D341Med (cell line): ENCODE measurements at places on chromosomes 13 and 19.

DNA sequence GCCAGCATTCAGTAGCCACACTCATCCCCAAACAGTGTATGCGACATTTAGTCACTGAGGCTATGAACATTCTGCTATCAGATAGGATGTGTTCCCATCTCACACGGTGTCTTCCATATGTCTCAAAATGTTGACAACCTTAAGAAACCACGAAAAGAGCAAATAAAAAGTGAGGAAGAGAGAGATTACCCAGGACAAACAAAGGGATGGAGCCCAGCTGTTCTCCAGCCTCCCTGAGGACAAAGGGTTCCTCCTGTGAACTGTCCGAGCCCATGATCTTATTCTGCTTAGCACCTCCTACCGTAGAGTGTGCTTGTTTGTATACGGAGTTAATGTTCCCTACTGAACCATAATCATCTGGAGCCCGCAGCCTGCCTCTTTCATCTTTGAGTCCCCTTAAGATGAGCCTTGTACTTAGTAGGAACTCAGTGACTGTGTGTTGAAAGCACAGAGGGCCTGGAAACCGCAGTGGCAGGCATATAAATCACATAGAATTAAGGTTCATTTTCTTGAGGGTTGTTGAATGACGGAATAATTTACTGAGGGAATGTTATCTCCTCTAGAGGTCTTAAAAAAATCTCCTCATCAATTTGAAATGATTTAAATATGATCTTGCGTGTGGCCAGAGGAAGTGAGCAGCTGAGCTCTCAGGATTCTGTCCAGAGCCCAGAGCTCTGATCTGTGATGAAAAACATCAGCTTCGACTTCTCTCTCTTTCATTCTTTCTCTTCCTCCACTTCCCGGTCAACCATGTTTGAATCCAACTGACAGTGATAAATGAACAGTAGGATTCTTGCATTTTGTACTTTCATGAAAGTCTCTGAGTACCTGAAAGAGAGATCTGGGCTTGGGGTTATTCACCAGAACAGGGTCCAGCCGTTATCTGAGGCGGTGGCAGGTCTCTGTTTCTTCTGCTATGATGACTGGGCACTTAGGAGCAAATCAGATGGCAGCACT is 200.5 kb downstream of the KLF5 start:
- DNase-seq, result no peak

GRCh38 chr19:34471906-34472700 is 9.5 kb upstream of the WTIP start:
- DNase-seq, result no peak

- DNase-seq, result no peak
These were observed 8.1 kb upstream of the SERPINE3 start for GRCh38 chr13:51331354-51331861.

DNA sequence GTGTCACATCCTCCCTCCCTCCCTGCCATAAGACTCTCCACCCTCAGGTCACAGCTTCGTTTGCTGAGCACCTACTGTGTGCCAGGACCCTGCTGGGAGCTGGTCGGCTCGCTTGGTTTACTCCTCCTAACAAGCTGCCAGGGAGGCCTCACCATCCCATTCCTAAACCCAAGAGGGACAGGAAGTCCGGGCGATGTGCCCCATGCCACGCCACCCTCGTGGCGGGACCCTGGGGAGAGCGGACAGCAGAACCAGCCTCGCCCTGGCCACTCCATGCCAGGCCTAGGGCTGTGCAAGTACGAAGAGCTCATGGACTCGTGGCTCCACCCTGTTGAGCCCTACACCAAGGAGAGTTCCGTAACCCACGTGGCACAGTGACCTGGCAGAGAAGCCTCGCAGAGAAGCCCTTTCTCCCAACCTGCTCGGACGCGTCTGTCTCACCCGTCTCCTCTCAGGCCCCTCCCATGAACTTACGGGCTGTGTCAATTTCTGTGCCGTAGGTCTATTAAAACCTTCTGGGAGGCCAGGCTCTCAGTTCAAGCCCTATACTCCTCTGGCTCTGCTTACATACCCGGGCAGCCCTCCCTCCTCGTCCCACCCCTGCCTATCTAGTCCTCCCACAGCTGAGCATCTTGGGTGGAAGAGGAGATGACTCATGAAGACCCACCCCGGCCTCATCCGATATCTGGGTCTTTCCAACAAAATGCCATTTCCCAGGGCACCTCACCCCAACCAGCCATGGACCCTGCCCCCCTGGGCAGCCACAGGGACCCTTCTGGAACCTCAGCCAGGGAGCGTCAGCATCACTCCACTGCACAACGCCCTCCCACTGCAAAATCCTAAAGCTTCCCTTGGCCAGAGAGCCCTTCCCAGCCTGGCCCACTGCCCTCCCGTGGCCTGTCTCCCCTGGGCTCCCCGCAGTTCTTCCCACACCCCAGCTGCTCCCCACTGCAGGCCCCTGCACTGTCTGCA is 2.6 kb downstream of the UBXN6 start:
- no peak for DNase-seq

DNA sequence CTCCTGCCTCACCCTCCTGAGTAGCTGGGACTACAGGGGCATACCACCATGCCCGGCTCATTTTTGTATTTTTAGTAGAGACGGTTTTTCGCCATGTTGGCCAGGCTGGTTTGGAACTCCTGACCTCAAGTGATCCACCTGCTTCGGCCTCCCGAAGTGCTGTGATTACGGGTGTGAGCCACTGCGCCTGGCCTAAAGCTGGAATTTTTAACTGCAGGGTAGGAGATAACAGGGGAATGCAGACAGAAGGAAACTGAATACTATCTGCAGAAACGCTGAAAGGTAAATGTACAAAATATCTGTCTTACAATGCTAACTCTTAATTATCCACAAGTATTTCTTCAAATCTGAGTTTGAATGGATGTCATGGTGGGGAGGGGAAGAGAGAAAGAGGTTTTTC is 13.8 kb downstream of the TMTC4 start:
- DNase-seq, result no peak

- no peak for DNase-seq
These were observed 265.3 kb upstream of the STARD13 start for GRCh38 chr13:33550885-33551284.

- peak; percentile 51 for DNase-seq
These were observed 6.6 kb downstream of the SLITRK5 start for GRCh38 chr13:87677496-87678371.

GRCh38 chr13:106423530-106423929 is 111.9 kb downstream of the EFNB2 start:
- DNase-seq, result no peak

- no peak for DNase-seq
These were observed 7.1 kb upstream of the FUT5 start for GRCh38 chr19:5877427-5877826.

- DNase-seq, result no peak
These were observed 390.8 kb downstream of the SLITRK6 start for GRCh38 chr13:85408415-85408814.

- DNase-seq, result no peak
These were observed 481 bp downstream of the ALOX5AP start for GRCh38 chr13:30735872-30736175.

DNA sequence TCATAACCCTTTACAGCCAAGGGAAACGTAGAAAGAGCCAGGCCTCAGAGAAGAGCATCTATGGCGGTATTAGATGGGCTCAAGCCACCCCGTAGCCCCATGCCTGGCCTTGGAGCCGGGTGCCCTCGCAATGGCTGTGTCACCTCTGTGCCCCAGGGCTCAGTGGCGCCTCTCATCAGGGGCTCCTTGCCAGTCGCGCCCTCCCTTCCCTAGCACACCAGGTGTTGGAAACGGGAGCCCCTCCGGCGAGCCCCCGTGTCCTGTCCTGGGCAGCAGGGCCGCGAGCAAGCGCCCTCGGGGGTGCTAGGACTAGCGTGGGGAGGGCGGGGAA is 453 bp downstream of the ZNF256 start:
- no peak for DNase-seq

GRCh38 chr13:79904581-79904980 is 423.6 kb downstream of the NDFIP2 start:
- no peak for DNase-seq

GRCh38 chr19:51339687-51340656 is 2.0 kb downstream of the VSIG10L start:
- peak; percentile 99 for DNase-seq

GRCh38 chr19:2394442-2395292 is 32.7 kb downstream of the TIMM13 start:
- DNase-seq, result no peak

DNA sequence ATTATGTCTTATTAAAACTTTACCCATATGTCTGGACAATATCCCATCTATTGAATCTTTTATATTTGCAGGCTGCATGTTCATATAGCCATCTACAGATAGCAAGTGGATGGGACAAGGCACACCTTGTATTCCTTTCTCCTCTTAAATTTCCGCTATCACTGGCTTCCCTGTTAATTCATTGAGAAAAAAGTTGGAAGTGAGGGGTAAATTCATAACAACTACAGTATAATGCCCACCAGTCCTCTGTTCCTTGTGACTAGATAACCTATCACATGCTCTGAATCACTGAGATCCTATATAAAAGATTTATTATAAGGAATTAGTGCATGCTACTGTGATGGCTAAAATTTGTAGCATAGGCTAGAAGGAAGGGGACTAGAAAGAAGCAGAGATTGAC is 1005.8 kb upstream of the ATXN8OS start:
- no peak for DNase-seq

DNA sequence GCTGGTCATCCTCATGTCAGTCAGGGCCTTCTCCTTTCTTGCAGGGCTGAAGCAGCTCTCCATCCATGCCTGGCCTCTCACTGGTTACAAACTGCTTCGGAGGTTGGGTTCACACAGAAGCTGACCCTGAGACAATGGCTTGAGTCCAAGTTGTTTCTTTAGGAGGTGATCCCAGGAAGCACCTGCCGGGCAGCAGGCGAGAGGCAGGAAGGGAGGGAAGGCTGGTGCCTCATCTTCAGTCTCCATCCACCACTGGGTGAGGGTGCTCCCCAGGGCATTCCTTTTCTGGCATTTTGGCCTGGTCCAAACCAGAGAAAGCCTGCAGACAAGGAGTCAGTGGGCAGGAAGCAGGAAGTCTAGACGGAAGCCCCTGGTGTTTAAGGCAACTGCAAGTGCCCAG is 17.6 kb upstream of the SPATA13 start:
- DNase-seq, result no peak

- DNase-seq, result peak; percentile 90
These were observed 14.4 kb downstream of the LEUTX start for GRCh38 chr19:39792999-39793546.

- no peak for DNase-seq
These were observed 22.8 kb downstream of the ATP8A2 start for GRCh38 chr13:25394402-25395060.

- no peak for DNase-seq
These were observed 10.1 kb upstream of the C2CD4C start for GRCh38 chr19:418761-419671.

GRCh38 chr19:16234552-16235445 is 37.1 kb downstream of the AP1M1 start:
- DNase-seq, result peak; percentile 22

DNA sequence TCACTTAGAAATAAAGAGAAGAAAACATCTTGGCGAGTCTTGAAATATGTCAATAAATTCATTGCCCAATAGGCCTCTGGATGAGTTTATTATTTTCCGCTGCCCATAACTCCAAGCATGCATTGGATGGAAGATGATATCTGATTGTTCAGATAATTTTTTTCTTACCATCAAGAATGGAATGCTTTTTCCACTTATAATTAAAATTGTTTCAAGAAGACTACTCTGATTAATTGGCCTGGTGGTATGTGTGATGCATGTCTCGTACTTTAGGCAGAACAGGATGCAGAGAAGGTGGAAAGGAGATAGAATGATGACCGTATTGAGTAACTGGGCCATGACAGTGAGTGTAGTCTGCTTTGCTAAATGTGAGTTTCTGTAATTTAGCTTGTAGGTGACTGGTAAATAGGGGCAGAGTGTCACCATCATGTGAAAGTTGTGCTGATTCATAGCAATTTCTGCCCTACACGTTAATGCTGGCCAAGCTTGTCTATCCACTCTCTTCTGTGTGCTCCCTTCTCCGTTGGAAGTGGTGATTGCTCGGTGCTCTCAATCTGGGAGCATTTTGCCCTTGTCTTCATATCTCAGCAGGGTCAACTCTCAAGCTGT is 13.5 kb upstream of the SPATA13 start:
- DNase-seq, result no peak

DNA sequence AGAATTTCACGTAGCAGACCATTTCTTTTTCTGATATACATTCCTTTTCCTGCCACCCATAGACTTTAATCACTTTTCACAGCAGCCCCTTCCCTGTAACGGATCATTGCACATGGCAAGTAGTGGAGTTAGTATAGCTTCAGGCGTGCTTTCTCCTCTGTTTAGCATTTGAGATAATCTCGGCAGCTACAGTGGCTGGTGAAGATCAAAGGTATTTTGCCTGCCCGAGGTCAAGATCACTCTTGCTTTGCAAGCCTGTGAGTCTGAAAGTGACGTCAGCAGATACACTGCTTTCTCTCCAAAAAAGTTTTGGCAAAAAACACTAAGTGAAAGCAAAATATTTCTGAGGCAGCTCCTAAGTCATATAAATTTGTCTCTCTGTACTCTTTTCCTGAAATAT is 260.0 kb downstream of the NDFIP2 start:
- no peak for DNase-seq

DNA sequence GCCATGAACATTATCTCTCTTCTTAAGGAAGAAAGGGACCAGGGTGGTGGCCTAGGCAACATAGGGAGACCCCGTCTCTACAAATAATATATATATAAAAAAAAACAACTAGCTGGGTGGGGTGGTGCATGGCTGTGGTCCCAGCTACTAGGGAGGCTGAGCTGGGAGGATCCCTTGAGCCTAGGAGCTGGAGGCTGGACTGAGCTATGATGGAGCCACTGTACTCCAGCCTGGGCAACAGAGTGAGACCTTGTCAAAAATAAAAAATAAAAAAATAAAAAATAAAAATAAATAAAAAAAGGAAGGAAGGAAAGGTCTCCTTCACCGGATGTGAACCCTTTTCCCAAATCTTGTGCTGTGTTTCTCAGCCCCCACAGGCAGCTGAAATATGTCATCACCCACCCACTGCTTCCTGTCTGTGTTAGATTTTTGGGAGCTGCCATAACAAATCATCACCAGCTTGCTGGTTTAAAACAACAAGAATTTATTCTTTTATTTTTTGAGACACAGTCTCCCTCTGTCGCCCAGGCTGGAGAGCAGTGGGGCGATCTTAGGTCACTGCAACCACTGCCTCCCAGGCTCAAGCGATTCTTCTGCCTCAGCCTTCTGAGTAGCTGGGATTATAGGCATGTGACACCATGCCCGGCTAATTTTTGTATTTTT is 9.5 kb upstream of the TSPAN16 start:
- DNase-seq, result no peak

DNA sequence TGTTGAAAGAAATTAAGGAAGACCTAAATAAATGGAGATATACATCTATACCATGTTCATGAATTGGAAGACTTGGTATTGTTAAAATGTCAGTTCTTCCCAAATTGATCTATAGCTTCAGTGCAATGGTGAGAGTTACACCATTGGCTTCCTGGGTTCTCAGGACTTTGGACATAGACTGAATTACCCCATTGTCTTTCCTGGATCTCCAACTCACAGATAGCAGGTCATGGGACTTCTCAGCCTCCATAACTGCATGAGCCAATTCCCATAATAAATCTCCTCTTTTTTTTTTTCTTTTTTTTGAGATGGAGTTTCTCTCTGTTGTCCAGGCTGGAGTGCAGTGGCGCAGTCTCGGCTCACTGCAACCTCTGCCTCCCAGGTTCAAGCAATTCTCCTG is 38.7 kb downstream of the CCNE1 start:
- DNase-seq, result no peak
